IMR-90 (cell line): ENCODE measurements at places on chromosomes 3 and 15. TPM values are rescaled to one million over a fixed set of nuclear protein-coding genes. Genes with fewer than 3 reads are reported as not detected.

Gene MESP2
- 0.18 and 0.28 TPM in 2 replicates for total RNA-seq

Gene OR5K2
- not detected in 2 replicates for total RNA-seq

Gene NAALADL2
- 19.2 and 20.6 TPM in 2 replicates for total RNA-seq

Gene PCOLCE2
- total RNA-seq: 0.54 and 0.56 TPM in 2 replicates

DNA sequence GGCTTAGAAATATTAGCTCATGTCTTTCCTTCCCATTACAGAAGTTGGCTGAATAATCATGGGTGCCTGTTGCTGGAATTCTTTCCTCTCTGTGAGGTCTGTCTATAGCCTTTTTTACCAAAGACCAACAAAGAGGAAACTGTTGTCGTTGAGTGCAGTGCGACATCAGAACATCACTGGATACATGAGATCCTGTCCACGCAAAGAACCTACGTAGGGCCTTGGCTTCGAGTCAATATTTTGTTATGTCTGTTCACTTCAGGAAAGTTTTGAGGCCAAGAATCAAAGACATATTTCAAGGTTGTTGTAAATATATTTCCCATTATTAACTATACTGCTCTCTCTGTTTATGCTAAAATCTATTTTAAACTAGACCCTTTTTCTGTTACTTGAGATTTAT, 101.5 kb upstream of the IL12A start:
- H3K27me3 ChIP-seq: no peaks in the 10 kb centered on the region
- no peak overlapping the region for H3K4me3 ChIP-seq
- H3K27ac ChIP-seq: no peak overlapping the region
